Tibial artery (tissue), 4 donors: ENCODE measurements at places on chromosomes 7 and 10.

DNA sequence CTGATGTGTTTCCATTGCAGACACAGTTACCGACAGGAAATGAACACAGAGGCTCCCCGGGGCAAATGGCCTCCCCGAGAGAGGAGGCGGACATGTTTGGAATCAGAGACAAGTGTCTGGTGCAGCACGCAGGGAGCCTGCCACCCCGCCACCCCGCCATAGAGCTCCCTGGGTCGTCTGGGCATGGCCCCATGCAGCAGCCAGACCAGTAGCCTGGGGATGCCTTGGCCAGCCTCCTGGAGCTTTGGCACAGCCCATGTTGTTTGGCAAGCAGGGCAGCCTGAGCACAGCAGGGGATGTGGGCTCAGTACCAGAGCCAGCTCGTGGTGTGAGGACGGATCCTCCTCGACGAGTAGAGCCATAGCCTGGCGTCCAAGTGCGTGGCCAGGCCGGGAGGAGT, 80.8 kb downstream of the NKX6-2 start:
- peaks cover 24% of the 10 kb centered on the region for H3K36me3 ChIP-seq
- DNase-seq: peak; percentile 53
- H3K27me3 ChIP-seq: no peaks in the 10 kb centered on the region
- no peak overlapping the region for H3K27ac ChIP-seq

DNA sequence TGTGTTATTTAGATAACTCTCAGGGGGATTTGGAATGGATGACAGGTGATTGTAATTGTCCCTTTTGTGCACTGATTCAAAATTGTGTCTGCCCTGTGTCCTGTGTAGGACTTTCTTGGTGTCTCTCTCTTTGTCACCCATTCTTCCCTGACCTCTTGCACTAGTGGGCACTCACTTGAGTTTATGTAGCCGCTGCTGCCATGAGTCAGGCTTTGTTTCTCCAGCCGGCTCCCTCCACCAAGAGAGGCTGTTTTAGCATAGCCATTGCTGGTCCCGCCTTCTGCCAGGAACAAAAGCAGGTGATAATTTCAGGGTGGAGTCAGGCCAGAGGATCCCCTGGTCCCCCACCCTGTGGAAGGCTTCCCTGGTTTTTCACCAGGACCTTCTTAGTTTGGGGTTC, 8.4 kb downstream of the COL17A1 start:
- no peak overlapping the region for H3K27ac ChIP-seq
- H3K4me3 ChIP-seq: no peak overlapping the region
- no peaks in the 10 kb centered on the region for H3K4me1 ChIP-seq
- no peak for DNase-seq
- H3K27me3 ChIP-seq: peaks cover 5% of the 10 kb centered on the region

- no peaks in the 10 kb centered on the region for H3K4me1 ChIP-seq
- no peaks in the 10 kb centered on the region for H3K27me3 ChIP-seq
- H3K4me3 ChIP-seq: no peak overlapping the region
These were observed 114.1 kb downstream of the RNF216 start for GRCh38 chr7:5667391-5667790.

- peaks cover 6% of the 10 kb centered on the region for H3K36me3 ChIP-seq
- H3K27ac ChIP-seq: no peak overlapping the region
- DNase-seq: no peak
These were observed 82.1 kb downstream of the C1GALT1 start for GRCh38 chr7:7264306-7265040.

DNA sequence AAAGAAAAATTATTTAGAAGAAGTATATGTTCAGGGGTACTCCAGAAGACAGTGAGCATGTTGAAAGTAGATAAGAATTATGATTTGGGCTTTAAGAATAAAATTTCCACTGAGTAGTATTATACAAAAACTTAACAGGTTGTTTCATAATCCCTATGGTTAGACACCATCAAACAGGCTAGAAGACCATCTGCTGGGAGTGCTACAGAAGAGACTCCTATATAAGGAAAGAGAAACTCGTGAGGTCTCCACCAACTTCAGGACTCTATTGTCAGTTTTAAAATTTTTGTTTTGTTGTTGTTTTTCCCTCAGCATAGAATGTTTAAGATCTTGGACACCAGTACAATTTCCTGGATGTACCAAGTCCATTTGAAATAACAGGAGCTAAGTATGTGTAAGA, 13.1 kb downstream of the DNAJC1 start:
- H3K27me3 ChIP-seq: no peaks in the 10 kb centered on the region
- H3K27ac ChIP-seq: no peak overlapping the region
- H3K36me3 ChIP-seq: no peaks in the 10 kb centered on the region
- no peak for DNase-seq
- no peaks in the 10 kb centered on the region for H3K4me1 ChIP-seq
- H3K4me3 ChIP-seq: no peak overlapping the region

DNA sequence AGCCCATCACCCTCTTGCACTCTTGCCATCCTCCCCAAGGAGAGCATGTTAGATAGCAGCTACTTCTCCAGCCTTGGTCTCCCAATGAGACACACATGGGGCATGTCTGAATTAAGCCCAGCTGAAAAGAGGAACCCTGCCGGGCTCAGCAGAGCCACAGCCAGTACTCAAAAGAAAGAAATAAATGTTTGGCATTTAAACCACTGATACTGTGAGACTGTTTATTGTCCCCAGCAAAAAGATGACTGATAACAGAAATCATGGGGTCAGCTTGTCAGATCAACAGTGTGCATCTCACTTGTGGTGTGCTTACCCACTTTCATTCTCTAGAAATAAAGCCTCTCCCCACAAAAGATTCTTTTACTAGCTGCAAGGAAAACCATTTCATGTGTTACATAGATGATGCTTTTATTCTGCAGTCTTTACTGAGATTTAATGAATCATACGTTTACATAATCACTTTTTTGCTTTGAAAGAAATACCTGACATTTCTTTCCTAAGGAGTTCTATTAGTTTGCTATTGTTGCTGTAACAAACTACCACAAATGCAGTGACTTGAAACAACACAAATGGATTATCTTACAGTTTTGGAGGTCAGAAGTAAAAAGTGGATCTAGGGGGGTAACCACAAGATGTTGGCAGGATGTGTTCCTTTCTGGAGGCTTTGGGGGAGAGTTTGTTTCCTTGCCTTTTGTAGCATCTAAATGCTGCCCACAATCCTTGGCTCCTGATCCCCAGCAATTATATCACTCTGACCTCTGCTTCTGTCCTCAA, 20.9 kb downstream of the ANKRD7 start:
- DNase-seq: no peak
- H3K4me3 ChIP-seq: no peak overlapping the region
- no peaks in the 10 kb centered on the region for H3K27me3 ChIP-seq

- no peak overlapping the region for H3K27ac ChIP-seq
- H3K36me3 ChIP-seq: no peaks in the 10 kb centered on the region
- no peaks in the 10 kb centered on the region for H3K27me3 ChIP-seq
- no peak overlapping the region for H3K4me3 ChIP-seq
- no peaks in the 10 kb centered on the region for H3K4me1 ChIP-seq
- no peak for DNase-seq
These were observed 283.4 kb downstream of the GFRA1 start for GRCh38 chr10:115989621-115990020.

GRCh38 chr10:21263263-21263803, 262.1 kb downstream of the SKIDA1 start:
- H3K36me3 ChIP-seq: no peaks in the 10 kb centered on the region
- no peak overlapping the region for H3K27ac ChIP-seq
- no peak overlapping the region for H3K4me3 ChIP-seq
- H3K4me1 ChIP-seq: peaks cover 9% of the 10 kb centered on the region

- no peaks in the 10 kb centered on the region for H3K4me1 ChIP-seq
- peaks cover 35% of the 10 kb centered on the region for H3K36me3 ChIP-seq
- H3K27ac ChIP-seq: no peak overlapping the region
- H3K27me3 ChIP-seq: no peaks in the 10 kb centered on the region
- no peak overlapping the region for H3K4me3 ChIP-seq
These were observed 27.8 kb downstream of the STN1 start for GRCh38 chr10:103890194-103890658.

DNA sequence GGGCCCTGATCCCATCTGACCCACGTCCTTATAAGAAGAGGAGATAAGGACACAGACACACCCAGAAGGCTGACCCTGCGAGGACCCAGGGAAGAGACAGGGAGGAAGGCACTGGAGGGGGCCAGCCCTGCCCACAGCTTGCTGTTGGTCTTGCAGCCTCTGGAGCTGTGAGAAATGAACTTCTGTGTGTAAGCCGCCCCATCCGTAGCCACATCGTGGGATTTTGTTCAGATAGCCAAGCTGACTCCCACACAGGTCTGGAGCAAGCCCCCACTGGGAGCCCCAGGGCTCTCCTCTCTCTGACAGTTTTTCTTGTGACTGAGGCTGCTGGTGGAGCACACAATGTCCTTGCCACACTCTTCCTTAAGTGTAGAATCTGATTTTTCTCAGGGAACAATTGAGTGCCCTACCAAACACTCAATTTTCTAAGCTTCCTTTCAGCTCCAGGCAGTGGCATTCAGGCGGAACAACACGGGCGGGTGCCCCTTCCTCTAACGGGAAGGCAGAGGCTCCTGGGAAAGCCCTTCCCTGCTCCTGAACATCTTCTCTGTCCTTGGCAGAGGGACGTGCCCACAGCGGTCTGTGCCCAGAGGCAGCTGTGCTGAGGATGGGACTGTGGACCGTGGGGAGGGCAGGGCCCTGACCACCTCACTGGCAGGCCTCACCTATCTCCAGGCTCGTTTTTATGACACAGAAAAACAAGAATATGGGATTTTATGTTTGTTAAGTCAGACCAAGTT, 160.6 kb upstream of the SHH start:
- H3K27ac ChIP-seq: no peak overlapping the region
- H3K4me3 ChIP-seq: no peak overlapping the region

DNA sequence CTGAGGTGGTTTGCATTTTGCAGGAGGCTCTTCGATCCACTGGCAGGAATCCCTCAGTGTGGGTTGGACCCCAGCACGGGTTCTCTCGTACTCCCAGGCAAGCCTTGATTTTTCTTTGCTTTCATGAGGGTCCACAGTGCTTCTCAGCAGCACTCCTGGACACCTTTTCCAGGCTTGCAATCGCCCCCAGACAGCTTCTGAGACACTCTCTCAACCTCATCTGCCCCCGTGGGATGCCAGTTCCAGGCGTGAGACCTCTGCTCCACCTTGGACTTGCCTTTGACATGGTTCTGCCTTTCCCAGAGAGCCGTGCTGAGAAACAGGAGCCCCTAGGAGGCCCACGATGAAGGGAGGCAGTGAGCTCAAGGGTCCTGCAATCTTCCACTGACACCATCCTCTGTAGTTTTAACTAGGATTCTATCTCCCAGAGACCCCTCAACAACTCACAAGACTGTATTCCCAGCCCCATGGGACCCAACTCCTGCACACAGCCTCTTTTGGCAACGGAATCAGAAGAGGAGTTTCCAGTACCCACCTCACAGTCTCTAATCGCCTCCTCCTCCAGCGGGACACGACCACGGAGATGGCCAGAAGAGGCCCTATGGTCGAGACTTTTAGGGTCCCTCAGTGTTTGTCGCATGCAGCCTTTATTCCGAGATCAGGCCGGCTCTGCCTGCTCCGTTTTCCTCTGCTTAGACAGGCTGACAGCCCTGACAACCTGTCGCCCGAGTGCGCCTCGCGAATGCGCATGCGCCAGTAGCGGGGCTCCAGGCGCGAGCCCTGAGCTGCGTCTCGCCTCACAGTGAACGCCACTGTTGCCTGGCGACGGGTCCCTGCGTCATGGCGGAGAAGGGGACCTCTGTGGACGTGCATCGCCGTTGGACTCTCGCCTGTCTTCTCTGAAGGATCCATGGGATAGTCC, 26.0 kb upstream of the ZNF273 start:
- peaks cover 4% of the 10 kb centered on the region for H3K4me1 ChIP-seq
- no peaks in the 10 kb centered on the region for H3K27me3 ChIP-seq
- H3K4me3 ChIP-seq: peak overlapping the region; percentile 20
- no peak for DNase-seq
- H3K27ac ChIP-seq: no peak overlapping the region

GRCh38 chr7:27560706-27561235, 101.9 kb downstream of the HIBADH start:
- DNase-seq: no peak
- H3K4me3 ChIP-seq: no peak overlapping the region
- no peaks in the 10 kb centered on the region for H3K4me1 ChIP-seq
- no peak overlapping the region for H3K27ac ChIP-seq
- H3K36me3 ChIP-seq: no peaks in the 10 kb centered on the region

GRCh38 chr10:1652151-1652550, 85.2 kb downstream of the ADARB2 start:
- no peaks in the 10 kb centered on the region for H3K27me3 ChIP-seq
- H3K4me3 ChIP-seq: no peak overlapping the region
- no peaks in the 10 kb centered on the region for H3K4me1 ChIP-seq
- no peaks in the 10 kb centered on the region for H3K36me3 ChIP-seq
- H3K27ac ChIP-seq: no peak overlapping the region

- H3K36me3 ChIP-seq: no peaks in the 10 kb centered on the region
- H3K27ac ChIP-seq: no peak overlapping the region
- no peaks in the 10 kb centered on the region for H3K27me3 ChIP-seq
- peaks cover 22% of the 10 kb centered on the region for H3K4me1 ChIP-seq
These were observed 2.4 kb downstream of the MIOS start for GRCh38 chr7:7569081-7569527.

DNA sequence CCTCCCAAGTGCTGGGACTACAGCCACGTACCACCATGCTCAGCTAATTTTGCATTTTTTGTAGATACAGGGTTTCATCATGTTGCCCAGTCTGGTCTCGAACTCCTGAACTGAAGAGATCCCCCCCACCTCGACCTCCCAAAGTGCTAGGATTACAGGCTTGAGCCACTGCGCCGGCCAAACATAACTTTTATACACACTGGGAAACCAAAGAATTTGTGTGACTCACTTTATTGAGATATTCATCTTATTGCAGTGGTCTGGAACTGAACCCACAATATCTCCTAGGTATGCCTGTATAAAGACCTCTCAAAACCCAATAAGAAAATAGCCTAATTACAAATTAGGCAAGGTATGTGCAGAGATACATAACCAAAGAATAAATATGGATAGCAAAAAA, 182.6 kb upstream of the FEZF1 start:
- no peaks in the 10 kb centered on the region for H3K27me3 ChIP-seq
- H3K4me3 ChIP-seq: no peak overlapping the region
- H3K27ac ChIP-seq: no peak overlapping the region
- H3K4me1 ChIP-seq: no peaks in the 10 kb centered on the region
- H3K36me3 ChIP-seq: no peaks in the 10 kb centered on the region
- DNase-seq: no peak

DNA sequence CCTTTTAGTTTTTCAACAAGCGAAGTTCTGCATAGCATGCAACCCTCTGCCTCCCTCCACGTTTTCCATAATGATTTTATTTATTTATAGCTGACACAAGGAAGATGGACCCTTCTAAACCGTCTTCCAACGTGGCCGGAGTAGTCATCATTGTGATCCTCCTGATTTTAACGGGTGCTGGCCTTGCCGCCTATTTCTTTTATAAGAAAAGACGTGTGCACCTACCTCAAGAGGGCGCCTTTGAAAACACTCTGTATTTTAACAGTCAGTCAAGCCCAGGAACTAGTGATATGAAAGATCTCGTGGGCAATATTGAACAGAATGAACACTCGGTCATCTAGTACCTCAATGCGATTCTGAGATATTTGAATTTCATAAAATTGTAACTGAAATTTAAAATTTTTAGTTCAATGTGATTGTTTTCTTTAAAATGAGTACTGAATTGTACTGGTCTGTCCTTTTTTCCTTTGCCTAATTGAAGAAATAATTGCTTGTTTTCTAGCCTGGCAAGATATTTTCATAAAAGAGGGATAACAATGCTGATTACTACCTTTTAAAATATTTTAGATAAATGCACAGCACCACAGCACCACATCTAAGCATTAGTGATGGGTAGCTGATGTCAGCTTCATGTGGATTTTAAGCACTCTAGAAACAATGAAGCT, 41.5 kb upstream of the SLC39A12 start:
- H3K27ac ChIP-seq: no peak overlapping the region
- peaks cover 4% of the 10 kb centered on the region for H3K4me1 ChIP-seq
- no peak overlapping the region for H3K4me3 ChIP-seq
- no peaks in the 10 kb centered on the region for H3K27me3 ChIP-seq
- peak; percentile 38 for DNase-seq
